ENCODE measurements at places on chromosomes 1 and 21. TPM values are rescaled to one million over a fixed set of nuclear protein-coding genes. Genes with fewer than 3 reads are reported as not detected.

Gene INTS11
- total RNA-seq: 47.8 TPM

Gene PRR9
- not detected for total RNA-seq

Gene ZCCHC17
- 23.5 TPM for total RNA-seq

Gene PKLR
- not detected for total RNA-seq

Gene THBS3
- 9.9 TPM for total RNA-seq
